ENCODE measurements at places on chromosomes 11 and 22.

DNA sequence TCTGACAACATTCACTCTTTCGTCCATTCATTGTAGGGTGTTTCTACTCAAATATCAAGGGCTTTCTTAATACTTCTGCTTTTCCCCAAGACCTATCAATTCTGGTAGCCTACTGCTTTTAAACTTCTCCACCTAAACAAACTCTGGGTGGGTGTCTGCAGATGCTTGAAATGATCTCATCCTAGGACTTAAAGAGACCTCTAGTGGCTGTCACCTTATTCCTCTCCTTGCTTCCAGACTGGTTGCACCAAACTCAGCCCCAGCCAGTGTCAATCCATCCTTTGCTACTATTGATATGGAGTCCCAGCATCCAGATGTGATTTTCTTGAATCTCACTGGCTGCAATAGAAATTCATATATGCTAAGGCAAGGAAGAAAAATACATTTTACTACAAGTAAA, 274.7 kb downstream of the NXPE2 start:
- DNase-seq, result no peak

DNA sequence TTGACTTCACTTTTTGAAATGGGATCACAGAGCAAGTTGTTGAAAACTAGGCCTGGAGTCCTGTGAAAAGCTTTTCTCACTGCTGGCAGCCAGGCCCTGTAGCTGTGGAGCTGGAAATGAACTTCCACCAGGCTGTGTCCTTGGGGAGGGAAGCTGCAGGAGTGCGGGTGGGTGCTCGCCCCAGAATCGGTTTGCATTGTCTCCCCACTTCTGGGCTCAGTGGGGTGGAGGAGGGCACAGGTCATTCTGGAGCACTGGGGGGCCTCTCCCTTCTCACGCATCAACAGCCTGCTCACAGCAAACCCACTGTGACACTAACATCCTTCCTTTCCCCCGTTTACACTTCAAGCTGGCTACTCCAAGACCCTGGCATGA, 15.2 kb downstream of the GLB1L2 start:
- DNase-seq, result no peak

DNA sequence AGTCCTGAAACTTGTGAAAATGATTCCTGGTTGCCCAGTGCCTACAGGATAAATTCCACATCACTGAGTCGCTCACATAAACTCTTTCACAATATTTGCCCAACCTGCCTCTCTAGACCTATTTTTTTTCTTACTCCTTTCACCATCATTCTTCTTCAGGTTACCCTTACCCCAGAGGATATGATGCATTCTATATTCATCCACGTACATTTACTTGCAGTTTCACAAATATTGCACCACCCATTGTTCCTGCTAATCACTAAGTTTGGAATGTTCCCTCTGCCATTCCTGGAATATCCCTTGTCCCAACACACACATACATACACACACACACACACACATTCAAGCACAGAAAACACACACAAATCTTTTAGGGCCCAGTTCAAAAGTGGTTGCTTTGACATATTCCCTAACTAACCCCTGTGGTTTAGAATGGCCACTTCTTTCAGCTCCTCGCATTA, 379.5 kb downstream of the ETS1 start:
- DNase-seq, result no peak

- DNase-seq, result no peak
These were observed 74.8 kb downstream of the NAT10 start for GRCh38 chr11:34180040-34180813.

- DNase-seq, result no peak
These were observed 1159.5 kb downstream of the TBC1D22A start for GRCh38 chr22:47921906-47922305.

DNA sequence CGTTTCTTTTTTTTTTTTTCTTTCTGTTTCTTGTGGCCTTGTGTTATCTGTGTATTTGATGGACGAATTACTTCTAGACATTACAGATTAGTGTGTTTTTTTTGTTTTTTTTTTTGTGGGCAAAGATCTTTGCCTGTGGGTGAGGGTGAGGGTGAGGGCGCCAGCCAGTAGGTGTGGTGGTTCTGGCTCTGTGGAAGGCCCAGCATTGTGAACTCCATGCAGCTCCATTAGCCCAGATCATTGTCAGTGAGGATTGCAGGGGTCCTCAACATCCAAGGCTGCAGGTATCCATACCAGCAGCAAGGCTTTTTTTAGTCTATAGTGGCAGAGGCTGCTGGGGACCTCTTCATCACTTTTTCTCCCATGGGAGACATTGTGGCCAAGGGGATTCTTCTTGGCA, 13.7 kb downstream of the BIRC2 start:
- DNase-seq, result no peak

DNA sequence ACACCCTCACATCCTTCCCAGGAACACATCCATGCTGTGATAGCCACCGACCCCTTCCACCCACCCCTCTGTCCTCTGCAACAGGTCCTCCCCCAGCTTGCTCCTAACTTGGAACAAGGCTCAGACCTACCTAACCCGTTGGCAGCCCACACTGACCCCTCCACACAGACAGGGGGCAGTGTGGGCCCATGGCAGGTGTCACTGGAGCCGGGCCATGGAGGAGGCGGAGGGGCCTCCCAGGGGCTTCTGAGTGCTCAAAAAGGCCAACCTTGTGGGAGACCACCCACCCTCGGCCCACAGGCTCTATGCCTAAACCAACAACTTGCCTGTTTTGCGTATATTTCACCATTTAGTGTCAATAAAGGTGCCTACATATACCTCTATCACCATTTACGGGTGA, 57.0 kb downstream of the CERK start:
- DNase-seq, result no peak

GRCh38 chr11:70420008-70420464, 21.7 kb downstream of the CTTN start:
- DNase-seq, result no peak

GRCh38 chr11:11524436-11525061, 97.3 kb downstream of the GALNT18 start:
- no peak for DNase-seq

- no peak for DNase-seq
These were observed 102.9 kb downstream of the CTTN start for GRCh38 chr11:70501051-70501901.

DNA sequence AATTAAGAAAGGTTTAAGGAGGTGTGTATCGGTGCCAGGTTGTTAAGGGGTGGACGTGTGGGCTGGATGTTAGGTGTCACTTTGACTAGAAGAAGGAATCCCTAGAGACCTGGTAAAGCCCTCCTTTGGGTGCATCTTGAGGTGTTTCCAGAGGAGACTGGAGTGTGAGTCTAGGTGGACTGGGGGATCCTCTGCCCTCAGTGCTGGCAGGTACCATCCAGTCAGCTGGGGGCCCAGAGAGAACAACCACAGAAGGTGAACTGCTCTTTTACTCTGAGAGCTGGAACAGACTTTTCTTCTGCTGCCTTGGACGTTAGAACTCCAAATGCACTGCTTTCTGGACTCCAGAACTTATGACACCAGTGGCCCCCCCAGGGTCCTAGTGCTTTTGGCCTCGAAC, 44.0 kb downstream of the SPATA19 start:
- DNase-seq, result no peak

- no peak for DNase-seq
These were observed 19.2 kb upstream of the PGM2L1 start for GRCh38 chr11:74417379-74417804.

GRCh38 chr11:19577391-19577975, 135.2 kb upstream of the NAV2 start:
- no peak for DNase-seq

GRCh38 chr22:27598792-27599191, 202.8 kb downstream of the MN1 start:
- no peak for DNase-seq

GRCh38 chr11:1128311-1129142, 29.2 kb upstream of the MUC5AC start:
- no peak for DNase-seq

GRCh38 chr22:38919631-38920190, 37.7 kb upstream of the APOBEC3A start:
- DNase-seq, result no peak

GRCh38 chr11:83511646-83512045, 225.5 kb upstream of the CCDC90B start:
- DNase-seq, result no peak

DNA sequence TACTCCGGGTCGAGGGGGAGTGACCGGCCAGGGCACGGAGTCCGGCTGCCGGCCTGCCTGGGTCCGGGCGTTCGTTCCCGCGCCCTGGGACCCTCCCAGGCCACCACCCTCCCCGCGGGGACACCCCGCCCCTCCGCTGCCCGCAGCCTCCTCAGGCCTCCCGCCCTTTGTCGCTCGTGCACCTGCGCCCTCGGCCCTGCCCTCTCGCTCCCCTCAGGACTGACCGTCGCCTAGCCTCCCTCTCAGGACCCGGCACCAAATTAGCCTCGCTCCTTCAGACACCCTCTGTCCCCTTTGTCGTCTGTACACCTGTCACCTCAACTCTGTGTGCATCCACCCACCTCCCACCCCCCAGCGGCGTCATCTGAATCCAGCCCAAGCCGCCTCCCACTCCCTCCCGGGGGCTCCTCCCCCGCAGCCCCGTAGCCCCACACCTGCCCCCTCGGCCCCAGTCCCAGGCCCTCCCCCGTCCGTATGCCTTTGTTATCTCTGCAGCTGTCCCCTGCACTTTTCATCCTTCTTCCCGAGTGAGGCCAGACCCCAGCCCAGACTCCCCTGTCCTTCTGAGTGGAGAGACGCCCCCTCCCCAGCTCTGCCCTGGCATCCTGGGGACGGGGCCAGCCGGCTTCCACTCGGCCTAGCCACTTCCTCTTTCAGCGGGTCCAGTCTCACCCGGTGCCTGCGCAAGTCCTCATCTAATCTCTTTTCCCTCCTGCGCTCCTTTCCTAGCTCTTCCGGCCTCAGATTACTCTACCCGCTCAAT, 643 bp downstream of the TIGD3 start:
- peak; percentile 37 for DNase-seq

- DNase-seq, result no peak
These were observed 12.8 kb downstream of the PLAAT4 start for GRCh38 chr11:63549411-63549810.

DNA sequence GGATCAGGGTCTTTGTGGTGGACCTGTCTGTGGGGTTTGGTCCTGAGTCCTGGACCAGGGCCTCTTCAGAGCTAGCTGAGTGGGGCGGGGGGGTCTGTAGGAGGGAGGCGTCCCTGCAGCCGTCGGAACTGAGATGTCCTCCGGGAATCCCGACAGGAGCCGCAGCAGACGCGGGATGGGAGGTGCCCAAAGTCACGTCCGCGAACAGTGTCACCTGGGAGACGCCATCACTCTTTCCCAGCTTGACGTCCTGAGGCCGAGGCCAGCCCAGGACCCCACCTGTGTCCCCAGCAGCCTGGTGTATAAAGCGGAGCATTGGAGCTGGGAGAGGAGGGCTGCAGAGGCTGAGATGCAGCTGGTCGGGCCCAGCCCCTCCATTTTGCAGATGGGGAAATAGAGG, 1234.7 kb downstream of the BRD1 start:
- DNase-seq, result no peak

DNA sequence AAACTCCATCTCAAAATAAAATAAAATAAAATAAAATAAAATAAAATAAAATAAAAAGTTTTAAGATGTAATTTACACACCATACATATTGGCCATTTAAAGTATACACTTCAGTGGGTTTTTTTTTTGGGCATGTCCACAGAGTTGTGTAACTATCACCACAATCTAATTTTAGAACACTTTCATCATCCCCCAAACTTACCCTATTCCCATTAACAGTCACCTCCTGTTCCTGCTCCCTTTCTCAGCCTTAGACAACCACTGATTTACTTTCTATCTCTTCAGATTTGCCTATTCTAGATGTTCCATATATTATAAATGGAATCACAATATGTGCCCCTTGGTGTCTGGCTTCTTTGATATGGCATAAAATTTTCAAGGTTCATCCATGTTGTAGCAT, 4.6 kb upstream of the ACER3 start:
- no peak for DNase-seq

DNA sequence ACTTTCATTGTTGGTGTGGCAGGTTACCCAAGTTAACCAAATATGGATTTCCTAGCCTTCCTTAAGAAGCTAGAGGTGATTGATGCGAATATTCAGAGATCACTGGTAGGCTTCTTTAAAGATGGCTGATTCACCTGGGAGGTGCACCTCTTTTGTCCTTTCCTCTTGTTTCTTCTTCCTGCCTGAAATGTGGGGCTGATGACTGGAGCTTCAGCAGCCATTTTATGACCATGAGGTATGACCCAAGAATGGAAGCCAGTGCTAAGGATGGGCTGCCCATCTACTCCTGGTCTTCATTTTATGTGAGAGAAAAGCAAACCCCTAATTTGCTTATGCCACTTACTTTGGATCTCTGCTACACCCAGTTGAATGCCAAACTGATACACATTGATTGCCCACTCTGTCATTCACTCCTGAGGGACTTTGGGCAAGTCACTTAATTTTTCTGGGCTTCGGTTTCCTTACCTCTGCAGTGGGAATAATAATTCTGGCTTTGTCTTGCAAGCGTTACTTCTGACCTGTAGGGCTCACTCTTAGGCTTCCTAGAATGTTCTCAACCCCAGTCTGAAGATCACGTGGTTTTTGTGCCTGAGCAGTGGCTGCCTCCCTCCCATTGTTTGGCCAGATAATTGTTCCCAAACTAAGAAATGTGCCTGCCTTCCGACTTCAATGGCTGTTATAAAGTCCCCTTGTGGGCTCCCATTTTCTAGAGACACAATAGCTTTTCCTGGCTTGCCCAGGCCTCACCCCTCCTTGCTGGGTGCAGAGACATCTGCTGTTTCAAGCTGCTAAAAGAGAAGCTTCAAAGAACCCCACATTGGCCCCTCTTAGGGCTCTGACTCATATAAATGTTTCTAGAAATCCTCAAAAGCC, 243.1 kb downstream of the ST3GAL4 start:
- DNase-seq, result no peak

DNA sequence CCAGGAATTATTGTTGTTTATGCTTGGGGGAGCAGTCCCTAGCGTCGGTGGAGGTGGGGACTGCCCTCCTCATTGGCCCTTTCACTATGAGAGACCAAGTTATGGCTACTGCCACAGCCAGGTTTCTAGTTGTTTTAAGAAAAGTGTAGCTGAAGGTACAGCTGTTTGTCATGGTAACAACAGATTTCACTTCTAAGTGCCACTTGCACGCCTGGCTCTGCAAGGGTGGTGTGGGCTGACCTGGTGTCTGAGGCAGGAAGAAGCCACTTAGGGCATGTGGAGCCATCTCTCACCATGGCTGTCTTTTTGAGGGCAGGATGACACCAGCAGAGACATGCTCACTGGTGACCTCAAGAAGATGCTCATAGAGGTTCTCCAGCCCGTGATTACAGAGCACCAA, 46.3 kb upstream of the MPEG1 start:
- no peak for DNase-seq

DNA sequence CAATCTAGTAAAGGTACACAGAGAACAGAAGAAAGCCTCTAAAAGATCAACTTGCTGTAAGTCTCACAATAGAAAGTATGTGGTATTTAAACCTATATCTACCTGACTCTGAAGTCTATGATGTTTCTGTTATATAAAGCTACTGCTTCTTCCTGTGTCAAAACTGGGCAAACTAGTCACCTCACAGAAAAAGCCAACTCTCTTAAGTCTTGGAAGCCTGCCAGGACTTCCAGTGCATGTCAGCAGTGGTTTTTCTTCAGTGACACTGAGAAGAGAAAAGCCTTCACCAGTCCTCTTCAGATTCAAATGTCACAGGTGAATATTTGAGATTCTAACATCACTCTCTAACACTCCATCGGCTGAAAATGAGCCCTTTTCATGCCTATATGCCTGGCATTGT, 808.0 kb downstream of the DLG2 start:
- no peak for DNase-seq

Measured in stimulated activated CD8-positive, alpha-beta memory T cell treated with anti-CD3 and anti-CD28 coated beads, Interleukin-15, amount 100 ng/mL, for 1 hour (primary cell).